ENCODE measurements at places on chromosomes 7 and 10. TPM values are rescaled to one million over a fixed set of nuclear protein-coding genes. Genes with fewer than 3 reads are reported as not detected.

GRCh38 chr7:44769776-44770294 is 21.2 kb downstream of the ZMIZ2 start:
- no peak for DNase-seq

DNA sequence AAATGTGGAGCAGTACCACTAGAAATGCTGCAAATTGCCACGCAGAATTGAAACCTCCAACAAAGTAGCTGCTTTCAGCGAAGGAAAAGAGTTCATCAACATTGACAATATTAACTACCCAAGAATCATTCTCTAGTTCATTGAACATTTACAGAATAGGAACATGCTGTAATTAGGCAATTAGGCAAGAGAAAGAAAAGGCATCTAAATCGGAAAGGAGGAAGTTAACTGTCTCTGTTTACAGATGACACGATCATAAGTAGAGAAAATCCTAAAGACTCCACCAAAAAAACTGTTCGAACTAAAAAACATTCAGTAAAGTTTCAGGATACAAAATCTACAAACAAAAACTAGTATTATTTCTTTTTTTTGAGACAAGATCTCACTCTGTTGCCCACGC is 8.9 kb upstream of the PKD1L1 start:
- no peak for DNase-seq

- DNase-seq, result no peak
These were observed 70.3 kb upstream of the GSDME start for GRCh38 chr7:24827589-24827988.

- DNase-seq, result no peak
These were observed 79.8 kb upstream of the PTN start for GRCh38 chr7:137423321-137423720.

DNA sequence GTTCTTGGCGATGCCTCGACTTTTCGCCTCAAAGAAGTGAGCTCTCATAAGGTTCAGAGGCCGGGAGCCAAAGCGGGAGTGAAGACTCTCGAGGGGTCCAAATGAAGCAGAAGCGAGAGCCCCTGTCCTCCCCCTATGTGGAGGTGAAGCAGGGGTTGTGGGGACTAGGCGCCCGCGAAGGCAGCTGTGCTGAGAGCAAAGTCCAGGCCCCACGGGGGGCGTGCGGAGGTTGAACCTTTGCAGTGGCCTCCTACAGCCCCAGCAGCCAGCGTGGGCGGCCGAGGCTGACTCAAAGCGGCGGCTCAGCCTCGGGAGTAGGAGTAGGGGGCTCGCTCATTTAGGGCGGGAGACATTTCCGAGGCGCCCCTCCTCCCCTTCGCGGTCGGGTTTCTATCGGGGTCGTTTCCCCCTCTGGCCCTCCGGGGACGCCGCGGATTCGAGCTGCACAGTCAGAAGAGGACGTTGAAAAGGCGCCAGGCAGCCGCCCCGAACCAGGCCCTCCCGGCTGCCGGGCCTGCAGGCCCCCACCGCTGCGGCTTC is 553 bp upstream of the ADD3 start:
- DNase-seq, result no peak

GRCh38 chr10:5385224-5385623 is 19.4 kb downstream of the TUBAL3 start:
- DNase-seq, result no peak

SRGN gene
- total RNA-seq, result 106 TPM

DNA sequence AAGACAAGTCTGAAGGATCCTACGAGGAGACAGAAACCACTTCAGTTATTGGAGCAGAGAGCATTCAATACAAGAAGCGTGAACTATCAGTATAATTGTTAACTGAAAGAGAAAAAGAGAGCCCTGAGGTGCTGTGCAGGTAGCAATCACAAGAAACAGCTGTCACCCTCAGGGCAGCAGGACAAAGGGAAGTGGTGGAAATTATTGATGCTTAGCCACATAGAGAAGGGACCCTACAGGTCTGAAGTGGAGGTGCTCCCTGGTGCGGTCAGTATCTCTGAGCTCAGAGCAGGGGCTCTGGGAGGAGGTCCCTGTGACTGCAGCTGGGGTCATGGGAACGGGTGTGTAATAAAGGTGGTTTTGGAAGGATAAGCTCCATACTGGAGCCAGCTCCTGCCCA is 97.8 kb upstream of the KLF6 start:
- no peak for DNase-seq

VAX1 gene
- total RNA-seq, result not detected

GRCh38 chr7:98049034-98049433 is 57.6 kb upstream of the LMTK2 start:
- no peak for DNase-seq

DNA sequence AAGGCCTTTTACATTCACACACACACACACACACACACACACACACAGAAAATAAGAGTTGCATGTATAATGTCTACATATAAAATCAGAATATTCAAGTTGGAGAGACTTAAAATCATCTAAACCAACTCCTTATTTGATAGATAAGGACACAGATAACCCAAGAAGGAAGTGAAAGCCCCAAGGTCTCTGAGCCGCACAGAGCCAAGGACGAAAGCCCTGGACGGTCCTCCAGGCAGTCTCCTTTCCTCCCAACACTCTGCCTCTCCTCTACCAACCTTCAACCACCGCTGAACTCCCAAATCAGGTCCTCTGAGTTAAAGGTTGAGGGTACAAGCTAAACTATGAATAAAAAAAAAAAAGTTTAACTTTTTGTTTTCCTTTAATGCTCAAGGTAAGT is 28.2 kb downstream of the UBE2H start:
- DNase-seq, result no peak

- no peak for DNase-seq
These were observed 128.6 kb downstream of the CCNY start for GRCh38 chr10:35464825-35465456.

- DNase-seq, result no peak
These were observed 42.6 kb upstream of the CFAP46 start for GRCh38 chr10:132984801-132985545.

HOXA9 gene
- 2.6 TPM for total RNA-seq

- DNase-seq, result no peak
These were observed 211.6 kb downstream of the PHF14 start for GRCh38 chr7:11185179-11185815.

- DNase-seq, result peak; percentile 36
These were observed 73.7 kb downstream of the ITIH5 start for GRCh38 chr10:7593063-7593462.

VSTM2A gene
- 7.8 TPM for total RNA-seq

GRCh38 chr10:118220346-118220850 is 121.7 kb downstream of the FAM204A start:
- no peak for DNase-seq

FAM237B gene
- not detected for total RNA-seq

DNA sequence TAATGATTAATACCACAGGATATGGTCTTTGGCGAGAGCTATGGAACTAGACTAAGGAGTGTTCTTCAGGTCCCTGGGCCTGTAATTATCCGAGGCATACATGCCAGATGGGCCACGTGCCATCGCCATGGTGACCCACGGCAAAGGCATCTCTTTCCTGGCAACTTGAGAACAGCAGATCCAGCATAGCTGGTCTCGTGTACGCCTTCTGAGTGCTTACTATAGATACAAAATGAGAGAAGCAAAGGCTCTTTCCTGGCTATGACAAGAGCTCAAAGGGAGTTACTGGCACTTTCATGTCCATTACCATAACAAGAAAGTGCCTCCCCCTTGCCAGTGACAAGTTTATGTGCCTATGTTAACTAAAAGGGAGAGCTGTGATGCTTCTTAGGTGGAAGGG is 26.0 kb upstream of the GLI3 start:
- no peak for DNase-seq

GRCh38 chr7:100155553-100156317 is 2.8 kb downstream of the TRAPPC14 start:
- DNase-seq, result no peak

DNA sequence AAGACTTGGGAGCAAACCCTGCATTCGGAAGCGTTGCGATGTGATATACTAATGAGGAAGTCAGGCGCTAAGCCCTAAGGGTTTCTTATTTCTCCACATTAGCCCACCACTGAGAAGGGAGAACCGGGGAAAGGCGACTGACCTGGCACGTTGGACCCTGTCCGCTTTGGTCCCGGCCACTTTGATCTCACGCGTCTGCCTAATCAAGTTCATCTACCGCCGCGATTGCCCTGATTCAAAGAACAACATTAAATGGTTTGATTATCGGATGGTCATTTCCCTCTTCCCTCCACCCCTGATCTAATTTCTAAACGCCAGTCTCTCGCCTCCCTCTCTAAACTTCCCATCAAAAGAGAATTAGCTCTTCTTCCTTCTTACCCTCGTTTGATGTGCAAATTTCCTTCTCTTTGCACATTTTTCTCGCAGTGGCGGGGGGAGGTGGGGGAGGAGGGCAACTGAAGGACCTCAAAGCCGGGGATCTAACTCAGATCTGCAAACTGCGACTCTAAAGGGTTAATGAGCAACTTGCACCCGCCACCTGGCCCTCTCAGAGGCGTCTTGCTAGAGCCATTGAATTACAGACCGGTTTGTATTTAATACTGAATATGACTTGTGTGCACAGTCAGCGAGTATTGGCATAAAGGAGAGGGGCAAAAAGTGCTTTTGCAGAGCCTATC is 687 bp upstream of the DKK1 start:
- no peak for DNase-seq

DNA sequence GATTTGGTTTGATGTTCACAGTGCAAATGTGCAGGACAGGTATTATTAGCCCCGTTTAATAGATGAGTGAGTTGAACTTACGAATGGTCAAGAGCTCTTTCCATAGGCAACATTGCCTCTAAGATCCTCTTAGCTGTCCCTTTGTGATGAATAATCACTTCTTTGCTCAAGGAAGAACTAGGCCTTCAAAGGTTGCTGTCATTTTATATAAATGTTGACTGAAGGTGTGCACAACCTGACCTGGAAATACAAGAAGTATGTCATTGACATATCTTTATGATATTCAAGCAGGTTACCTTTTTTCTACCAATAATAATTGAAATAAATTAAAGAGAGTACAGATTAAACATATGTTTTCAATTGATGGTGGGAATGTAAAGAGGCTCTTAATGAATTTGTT is 48.5 kb upstream of the GLCCI1 start:
- DNase-seq, result no peak

AQP1 gene
- total RNA-seq, result 47.2 TPM

DNA sequence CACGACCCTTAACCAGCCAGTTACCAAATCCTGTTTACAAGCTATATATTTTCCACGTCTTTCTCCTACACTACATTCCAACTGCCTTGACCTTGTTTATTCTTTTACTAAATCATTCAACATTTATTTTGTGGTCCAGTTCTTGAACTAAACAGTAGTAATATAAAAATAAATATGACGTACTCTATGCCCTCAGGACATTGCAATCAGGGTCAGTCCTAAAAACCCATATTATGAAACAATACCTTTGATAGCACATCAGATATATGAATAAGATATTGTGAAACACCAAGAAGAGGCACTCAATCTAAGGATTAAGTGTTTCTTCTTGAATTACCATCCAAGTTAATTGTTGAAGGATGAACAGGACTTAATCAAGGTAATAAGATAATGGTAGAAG is 52.5 kb upstream of the WNT16 start:
- DNase-seq, result no peak

USP54 gene
- total RNA-seq, result 17.5 TPM

DNA sequence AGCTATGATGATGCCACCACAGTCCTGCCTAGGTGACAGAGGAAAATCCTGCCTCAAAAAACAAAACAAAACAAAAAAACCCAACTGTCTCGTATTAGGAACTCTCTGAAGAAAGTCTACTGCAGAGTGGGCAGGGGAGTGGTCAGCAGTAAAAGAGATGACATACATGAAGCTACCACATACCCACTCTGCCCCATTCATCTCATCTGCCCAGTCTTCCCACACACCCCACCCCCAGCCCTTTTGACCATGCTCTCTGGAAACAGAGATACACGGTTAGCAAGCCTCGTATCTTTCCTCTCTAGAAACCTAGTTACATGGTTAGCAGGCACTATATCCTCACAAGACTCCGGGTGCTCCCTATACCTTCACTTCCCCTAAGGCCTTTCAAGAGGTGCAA is 8.3 kb downstream of the SLC37A3 start:
- DNase-seq, result no peak

- DNase-seq, result no peak
These were observed 3.3 kb downstream of the WIPF3 start for GRCh38 chr7:29809533-29810155.

BET1 gene
- total RNA-seq, result 37.2 TPM

GRCh38 chr7:44058759-44059218 is 6.6 kb downstream of the PGAM2 start:
- DNase-seq, result no peak

GRCh38 chr10:99834410-99834809 is 52.0 kb downstream of the ABCC2 start:
- no peak for DNase-seq

CTAGE15 gene
- 0.22 TPM for total RNA-seq

DNA sequence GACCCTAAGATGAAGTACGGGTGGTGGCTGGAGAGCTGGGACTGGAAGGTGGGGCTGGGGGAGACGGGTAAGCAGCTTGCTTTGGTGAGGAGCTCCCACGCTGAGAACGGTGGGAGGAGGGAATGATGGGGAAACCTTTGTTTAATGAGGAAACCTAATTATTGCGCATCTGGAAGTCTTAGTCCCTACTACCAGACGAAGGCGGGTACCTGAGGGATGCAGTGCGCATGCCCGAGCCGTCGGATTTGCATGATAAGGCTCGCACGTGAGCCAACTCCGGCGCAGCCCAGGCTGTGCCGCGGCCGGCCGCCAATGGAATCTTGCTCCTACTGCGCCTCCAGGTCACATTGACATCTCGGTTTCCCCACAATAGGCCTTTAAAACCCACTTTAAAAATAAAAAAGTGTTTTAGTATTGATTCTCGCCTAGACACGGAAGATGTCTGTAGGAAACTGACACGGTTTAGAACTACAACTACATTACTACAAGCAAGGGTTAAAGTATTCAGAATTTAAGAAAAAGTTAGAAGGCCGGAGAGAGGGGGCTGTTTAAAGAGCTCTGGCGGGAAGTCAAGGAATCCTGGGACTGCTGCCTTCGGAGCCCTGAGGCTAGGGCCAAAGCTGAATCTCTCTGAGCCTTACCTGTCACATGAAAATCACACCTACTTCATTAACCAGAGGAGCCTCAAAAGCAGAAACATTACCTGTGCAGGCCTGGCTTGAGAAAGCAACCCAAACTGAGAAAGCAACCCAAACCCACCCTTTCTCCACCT is 12.1 kb upstream of the DLX6 start:
- DNase-seq, result no peak

DNA sequence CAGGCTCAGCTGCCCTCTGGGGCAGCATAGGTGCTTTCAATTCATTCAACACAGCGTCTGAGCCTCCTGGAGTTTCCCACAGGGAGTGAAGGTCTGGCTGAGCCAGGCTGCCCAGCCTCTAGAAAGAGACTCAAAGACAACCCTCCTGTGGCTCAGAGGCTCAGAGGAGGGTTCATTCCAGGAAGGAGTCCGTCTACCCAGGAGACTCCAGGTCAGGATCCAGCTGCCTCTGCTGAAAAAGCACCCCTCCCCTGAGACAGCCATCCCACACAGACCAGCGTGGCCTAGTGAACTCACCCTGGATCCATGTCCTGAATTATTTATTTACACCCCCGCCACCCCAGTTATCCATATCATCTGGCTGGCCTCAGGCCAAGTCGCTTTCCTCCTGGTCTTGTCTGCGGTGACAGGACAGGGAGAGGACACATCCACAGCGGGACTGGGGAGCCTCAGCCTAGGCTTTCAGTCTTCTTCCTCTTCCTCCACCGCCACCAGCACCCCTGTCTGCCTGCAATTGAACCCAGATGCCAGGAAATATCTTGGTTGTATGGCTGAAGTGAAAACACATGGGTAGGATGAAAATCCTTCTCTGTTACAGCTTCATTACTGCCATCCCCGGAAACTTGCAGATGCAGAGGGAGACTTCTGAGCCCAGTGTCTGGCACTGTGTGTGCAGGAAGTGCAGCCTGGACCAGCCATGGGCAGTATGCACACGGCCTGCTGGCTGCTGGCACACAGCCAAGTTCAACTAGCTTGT is 44.0 kb upstream of the COL13A1 start:
- no peak for DNase-seq

GRCh38 chr7:4233146-4233545 is 448.9 kb upstream of the FOXK1 start:
- no peak for DNase-seq
